CD8-positive, alpha-beta T cell (primary cell): ENCODE measurements at places on chromosomes 12 and 14.

DNA sequence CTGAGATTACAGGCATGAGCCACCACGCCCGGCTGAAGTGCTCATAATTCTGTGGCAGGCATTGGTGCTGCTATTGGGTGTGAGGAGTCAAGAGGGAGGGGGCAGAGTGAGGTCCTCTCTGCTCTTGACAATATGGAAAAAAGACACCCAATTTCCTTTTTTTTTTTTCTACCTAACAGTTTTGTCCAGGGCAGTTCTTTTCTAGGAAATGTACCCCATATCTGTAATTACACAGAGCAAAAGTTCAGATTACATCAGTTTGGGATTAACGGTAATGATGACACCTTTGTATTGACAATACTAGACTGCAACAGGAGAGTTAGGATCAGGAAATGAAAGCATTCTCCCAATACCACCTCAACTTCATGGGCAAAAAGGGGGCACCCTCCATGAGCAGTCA is 36.3 kb downstream of the IGF1 start:
- DNase-seq = no peak

DNA sequence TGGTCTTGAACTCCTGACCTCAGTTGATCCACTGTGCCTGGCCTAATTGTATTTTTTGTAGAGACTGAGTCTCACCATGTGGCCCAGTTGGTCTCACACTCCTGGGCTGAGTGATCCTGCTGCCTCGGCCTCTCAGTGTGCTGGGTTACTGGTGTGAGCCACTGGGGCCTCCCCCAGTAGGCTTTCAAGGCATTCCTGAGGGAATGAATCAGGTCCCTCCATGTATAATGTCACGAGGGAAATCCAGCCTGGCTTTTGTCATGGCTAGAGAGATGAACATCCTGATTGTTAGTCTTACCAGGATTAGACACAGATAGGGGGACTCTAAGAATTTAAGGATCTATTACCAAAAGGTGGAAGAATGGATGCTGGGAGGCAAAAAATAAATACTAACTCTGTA is 51.9 kb downstream of the CPSF2 start:
- DNase-seq = no peak

DNA sequence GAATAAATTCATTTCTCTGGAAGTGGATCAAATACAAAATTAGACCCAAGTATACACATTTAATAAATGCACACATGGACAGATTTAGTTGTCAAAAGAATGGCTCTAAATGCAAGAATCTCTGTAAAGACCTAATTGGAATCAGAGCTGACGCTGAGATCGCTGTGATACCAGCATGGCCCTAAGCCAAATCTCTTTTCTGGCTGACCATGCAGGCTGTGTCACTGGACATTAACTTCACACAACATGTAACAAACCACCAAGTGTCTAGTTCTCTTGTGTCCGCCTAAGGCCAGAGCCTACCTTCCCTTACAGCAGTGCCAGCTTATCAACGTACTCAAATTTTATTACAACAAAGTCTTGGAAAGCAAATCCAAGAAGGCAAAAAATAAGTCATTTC is 127.5 kb downstream of the MED13L start:
- DNase-seq = no peak

- DNase-seq = no peak
Observed at GRCh38 chr12:79371226-79371625, 319.5 kb downstream of the PAWR start.

GRCh38 chr12:52969166-52969795 is 20.4 kb downstream of the KRT18 start:
- DNase-seq = no peak

GRCh38 chr12:5479761-5480160 is 47.9 kb downstream of the NTF3 start:
- DNase-seq = no peak

DNA sequence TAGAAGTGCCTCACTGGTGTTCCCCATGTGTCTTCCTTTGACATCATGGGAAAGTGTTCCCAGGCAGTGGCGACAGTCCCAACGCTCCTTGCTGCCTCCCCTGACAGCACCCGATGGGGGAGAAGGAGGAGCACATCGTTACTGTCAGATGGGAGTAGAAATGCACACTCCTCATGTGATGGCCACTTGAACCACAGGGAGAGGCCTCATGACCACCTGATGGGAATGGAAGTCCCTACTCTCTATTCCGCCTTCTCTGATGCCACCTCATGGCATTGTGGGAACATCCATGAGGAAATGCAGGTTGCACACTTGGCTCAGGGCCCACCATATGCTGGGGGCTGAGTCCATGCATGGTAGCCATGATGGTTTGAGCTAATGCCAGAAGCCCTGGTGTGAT is 14.3 kb upstream of the CORO1C start:
- no peak for DNase-seq

DNA sequence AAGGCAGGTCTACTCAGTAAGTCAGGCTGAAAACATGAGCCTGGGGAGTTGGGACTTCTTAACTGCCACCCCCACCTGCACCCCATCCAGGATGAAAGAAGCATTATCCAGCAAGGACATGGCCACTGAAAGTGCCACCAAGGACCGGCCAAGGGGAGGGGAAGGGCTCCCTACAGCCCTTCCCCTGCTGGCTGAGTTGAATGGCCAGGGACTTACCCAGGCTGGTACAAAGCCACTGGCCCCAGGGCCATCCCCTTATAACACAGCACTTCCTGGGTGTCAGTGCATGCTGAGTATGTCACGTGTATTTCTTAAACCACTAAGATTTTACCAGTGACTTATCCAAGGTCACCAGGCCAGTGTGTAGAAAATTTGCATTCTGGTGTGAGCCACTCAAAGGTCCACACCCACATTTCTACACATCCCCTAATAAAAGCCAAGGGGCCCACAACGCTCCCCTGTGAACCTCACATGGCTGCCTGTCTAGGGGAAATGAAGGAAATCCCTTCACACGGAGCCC is 29.3 kb upstream of the ZFP36L1 start:
- DNase-seq = no peak

DNA sequence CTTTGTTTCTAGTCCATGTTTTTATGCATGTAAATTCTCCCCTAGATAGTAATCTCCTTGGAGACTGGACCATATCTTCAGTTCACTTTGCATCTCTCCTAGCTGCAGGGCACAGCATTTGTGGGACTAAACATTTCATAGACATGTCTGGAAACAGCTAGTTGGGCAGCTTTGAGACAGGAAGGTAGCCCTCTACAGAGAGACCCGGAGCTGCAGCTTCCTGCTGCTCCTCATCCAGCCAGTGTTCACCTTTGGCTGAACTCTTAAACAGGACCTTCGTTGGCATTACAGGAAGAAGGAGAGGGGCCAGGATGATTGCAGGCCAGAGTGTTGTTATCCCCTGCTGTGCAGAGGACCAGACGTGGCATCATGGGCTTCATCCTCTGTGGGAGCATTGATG is 52.9 kb downstream of the GNS start:
- DNase-seq = no peak

- DNase-seq = no peak
Observed at GRCh38 chr14:90664911-90665310, 151.3 kb downstream of the TTC7B start.

DNA sequence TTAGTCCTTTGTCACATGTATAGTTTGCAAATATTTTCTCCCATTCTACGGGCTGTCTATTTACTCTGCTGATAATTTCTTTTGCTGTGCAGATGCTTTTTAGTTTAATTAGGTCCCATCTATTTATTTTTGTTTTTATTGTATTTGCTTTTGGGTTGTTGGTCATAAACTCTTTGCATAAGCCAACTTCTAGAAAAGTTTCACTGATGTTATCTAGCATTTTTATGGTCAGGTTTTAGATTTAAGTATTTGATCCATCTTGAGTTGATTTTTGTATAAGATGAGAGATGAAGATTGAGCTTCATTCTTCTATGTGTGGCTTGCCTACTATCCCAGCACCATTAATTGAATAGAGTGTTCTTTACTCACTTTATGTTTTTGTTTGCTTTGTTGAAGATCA is 1008.4 kb upstream of the ATXN7L3B start:
- no peak for DNase-seq

GRCh38 chr12:52050758-52051541 is at the start of gene NR4A1:
Gene NR4A1 (plus strand): TSS chr12:52051442. CDS start chr12:52054329, 2,887 bp downstream.
- DNase-seq = peak; percentile 100

DNA sequence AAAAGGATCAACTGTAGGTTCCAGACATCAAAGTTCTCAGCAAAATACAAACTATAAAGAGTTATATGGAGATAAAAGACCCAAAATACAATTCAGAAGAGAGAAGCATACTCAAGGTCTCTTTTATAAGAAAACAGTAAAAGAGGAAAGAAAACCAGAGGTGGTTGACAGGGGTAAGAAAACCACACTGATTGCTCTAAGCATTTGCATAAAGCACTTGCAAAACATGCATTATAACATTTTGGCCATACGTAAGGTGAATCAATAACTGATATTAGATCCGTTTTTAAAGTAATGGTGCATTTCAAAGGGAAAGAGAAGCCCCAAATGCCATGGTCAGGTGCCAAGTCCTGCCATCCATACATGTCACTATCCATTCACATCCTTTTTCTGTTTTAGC is 5.9 kb downstream of the DDHD1 start:
- DNase-seq = no peak
